ENCODE measurements at places on chromosomes 13 and 19. TPM values are rescaled to one million over a fixed set of nuclear protein-coding genes. Genes with fewer than 3 reads are reported as not detected.

GRCh38 chr13:24254146-24254841, 55.1 kb upstream of the C1QTNF9 start:
- H3K27ac ChIP-seq = peak overlapping the region; percentile 59
- H3K4me1 ChIP-seq = no peaks in the 10 kb centered on the region
- H3K27me3 ChIP-seq = no peaks in the 10 kb centered on the region
- no peak for DNase-seq

DNA sequence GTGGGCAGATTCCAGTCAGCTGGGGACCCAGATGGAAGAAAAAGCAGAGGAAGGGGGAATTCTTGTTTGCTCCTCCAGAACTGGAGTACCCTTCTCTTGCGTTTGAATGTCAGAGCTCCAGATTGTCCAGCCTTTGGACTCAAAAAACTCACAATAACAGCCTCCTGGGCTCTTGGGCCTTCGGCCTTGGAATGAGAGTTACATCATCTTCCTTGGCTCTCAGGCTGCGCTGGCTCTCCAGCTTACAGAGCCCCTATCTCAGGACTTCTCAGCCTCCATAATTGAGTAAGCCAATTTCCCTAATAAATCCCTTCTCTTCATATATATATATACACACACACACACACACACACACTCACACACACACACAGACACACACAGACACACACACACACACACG, 1215.7 kb upstream of the SLC10A2 start:
- no peaks in the 10 kb centered on the region for H3K27me3 ChIP-seq
- H3K4me1 ChIP-seq = no peaks in the 10 kb centered on the region
- no peaks in the 10 kb centered on the region for H3K36me3 ChIP-seq
- H3K27ac ChIP-seq = no peak overlapping the region

- H3K36me3 ChIP-seq = no peaks in the 10 kb centered on the region
- H3K4me3 ChIP-seq = no peak overlapping the region
- no peaks in the 10 kb centered on the region for H3K27me3 ChIP-seq
- no peak for DNase-seq
Observed at GRCh38 chr13:63288576-63288975, 1872.9 kb upstream of the PCDH20 start.

DNA sequence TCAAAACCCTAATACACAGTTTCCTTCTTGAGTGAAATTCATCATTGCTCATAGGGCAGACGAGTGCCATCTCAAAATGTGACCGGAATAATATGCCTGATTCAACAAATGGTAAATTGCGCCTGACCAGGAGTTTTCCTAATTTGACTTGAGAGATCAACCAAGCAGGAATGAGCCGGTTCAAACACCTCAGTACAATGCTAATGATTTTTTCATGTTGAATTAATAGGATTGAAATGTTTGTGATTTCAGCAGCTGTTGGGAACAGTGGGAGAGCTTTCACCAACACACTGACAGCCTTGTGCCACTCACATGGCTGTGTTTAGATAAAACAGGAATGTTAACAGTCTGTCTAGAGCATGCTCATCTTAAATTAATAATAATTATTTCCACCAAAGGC, 484.8 kb downstream of the PCDH9 start:
- DNase-seq = no peak
- no peaks in the 10 kb centered on the region for H3K36me3 ChIP-seq
- H3K4me1 ChIP-seq = no peaks in the 10 kb centered on the region
- H3K27ac ChIP-seq = no peak overlapping the region

DNA sequence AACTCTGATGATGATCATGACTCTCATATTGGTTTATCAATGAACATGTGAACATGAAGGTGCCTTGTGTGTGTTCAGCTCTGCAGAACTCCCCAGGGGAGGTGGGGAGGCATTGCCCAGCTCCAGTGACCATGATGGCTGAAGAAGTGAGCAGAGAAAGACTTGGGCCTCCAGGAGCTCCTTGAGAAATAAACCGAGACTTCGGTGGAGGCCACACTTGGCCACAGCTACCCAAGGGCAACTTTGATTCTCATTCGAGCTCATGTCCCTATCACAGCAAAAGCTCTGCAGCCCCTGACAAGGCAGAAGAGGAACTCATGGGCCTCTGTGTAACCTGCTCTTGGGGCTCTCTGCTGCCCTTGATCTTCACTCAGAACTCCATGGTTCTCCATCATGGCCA, 44.1 kb upstream of the ZNF536 start:
- DNase-seq = no peak
- no peak overlapping the region for H3K4me3 ChIP-seq
- no peaks in the 10 kb centered on the region for H3K36me3 ChIP-seq
- no peak overlapping the region for H3K27ac ChIP-seq

- peak overlapping the region; percentile 62 for H3K27ac ChIP-seq
- H3K4me1 ChIP-seq = peaks cover 6% of the 10 kb centered on the region
- DNase-seq = peak; percentile 83
- H3K4me3 ChIP-seq = peak overlapping the region; percentile 85
Observed at GRCh38 chr13:113393563-113394338, 29.8 kb upstream of the GRTP1 start.

- no peaks in the 10 kb centered on the region for H3K36me3 ChIP-seq
- no peaks in the 10 kb centered on the region for H3K4me1 ChIP-seq
- no peaks in the 10 kb centered on the region for H3K27me3 ChIP-seq
- no peak for DNase-seq
- no peak overlapping the region for H3K27ac ChIP-seq
- H3K4me3 ChIP-seq = no peak overlapping the region
Observed at GRCh38 chr13:72004784-72005374, 137.9 kb upstream of the DACH1 start.

GRCh38 chr13:95304453-95304852, 3.2 kb upstream of the ABCC4 start:
- no peaks in the 10 kb centered on the region for H3K36me3 ChIP-seq
- H3K27ac ChIP-seq = no peak overlapping the region
- H3K4me3 ChIP-seq = no peak overlapping the region
- H3K4me1 ChIP-seq = peaks cover 13% of the 10 kb centered on the region
- DNase-seq = no peak

- H3K4me1 ChIP-seq = peaks cover 74% of the 10 kb centered on the region
- H3K27ac ChIP-seq = peak overlapping the region; percentile 1
- peak overlapping the region; percentile 16 for H3K4me3 ChIP-seq
Observed at GRCh38 chr13:109781384-109782065, 4.9 kb downstream of the IRS2 start.

DNA sequence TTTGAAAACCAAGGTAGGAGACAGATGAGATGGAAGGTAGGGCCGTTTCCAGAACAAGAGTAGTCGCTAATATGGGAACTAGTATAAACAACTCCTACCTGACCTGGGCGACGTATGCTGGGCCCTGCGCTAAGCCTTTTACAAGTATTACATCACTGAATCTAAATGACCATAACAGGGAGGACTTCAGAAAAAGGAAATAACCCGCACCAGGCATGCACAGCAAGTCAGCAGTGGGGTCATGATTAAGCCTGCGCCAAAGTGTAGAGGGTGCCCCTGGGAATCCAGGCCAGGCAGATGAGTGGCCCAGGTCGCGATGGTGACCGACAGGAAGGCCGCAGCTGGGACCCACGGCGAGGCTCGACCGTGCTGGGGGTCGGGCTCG, 613 bp downstream of the ATP13A1 start:
- H3K27me3 ChIP-seq = no peaks in the 10 kb centered on the region
- H3K4me3 ChIP-seq = peak overlapping the region; percentile 34
- peak overlapping the region; percentile 90 for H3K27ac ChIP-seq

DNA sequence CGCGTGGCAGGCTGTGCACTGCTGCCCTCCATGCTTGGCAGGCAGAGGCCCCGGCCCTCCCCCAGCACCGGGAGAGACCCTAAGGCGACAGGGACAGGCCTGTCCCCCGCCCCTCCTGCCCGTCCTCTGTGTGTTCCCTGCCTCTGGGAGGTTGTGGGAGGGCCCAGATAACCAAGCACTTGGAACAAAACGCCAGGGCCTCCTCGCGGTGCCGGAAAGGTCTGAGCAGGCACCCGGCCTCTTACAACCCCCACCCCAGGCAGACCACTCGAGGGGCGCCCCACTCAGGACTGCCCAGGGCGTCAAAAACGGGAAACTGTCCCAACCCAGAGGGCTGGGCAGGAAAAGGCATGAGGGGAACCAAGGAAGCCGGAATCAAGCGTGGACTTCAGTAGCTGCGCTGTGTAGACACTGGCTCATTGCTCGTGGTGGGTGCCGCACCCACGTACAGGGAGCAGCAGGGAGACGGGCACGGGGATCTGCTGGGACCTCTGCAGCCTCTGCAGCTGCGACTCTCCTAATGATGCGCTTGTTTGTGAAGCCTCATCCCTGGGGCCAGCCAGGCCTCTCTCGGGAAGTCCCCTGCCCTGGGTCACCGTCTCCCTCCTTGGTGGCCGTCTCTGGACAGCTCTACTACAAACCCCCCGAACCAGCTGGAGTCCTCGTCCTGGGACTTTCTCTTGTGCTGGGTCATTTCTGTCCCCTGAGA, 20.0 kb downstream of the GNA11 start:
- H3K27me3 ChIP-seq = no peaks in the 10 kb centered on the region
- no peak for DNase-seq
- H3K27ac ChIP-seq = no peak overlapping the region
- H3K4me3 ChIP-seq = no peak overlapping the region
- H3K36me3 ChIP-seq = no peaks in the 10 kb centered on the region

- no peaks in the 10 kb centered on the region for H3K36me3 ChIP-seq
- no peak for DNase-seq
- H3K27me3 ChIP-seq = no peaks in the 10 kb centered on the region
- H3K4me1 ChIP-seq = peaks cover 19% of the 10 kb centered on the region
Observed at GRCh38 chr19:16296713-16297112, 27.9 kb upstream of the KLF2 start.

GRCh38 chr13:21420706-21421105, 38.4 kb downstream of the ZDHHC20 start:
- no peak for DNase-seq
- no peak overlapping the region for H3K27ac ChIP-seq
- no peaks in the 10 kb centered on the region for H3K27me3 ChIP-seq
- H3K4me3 ChIP-seq = no peak overlapping the region

DNA sequence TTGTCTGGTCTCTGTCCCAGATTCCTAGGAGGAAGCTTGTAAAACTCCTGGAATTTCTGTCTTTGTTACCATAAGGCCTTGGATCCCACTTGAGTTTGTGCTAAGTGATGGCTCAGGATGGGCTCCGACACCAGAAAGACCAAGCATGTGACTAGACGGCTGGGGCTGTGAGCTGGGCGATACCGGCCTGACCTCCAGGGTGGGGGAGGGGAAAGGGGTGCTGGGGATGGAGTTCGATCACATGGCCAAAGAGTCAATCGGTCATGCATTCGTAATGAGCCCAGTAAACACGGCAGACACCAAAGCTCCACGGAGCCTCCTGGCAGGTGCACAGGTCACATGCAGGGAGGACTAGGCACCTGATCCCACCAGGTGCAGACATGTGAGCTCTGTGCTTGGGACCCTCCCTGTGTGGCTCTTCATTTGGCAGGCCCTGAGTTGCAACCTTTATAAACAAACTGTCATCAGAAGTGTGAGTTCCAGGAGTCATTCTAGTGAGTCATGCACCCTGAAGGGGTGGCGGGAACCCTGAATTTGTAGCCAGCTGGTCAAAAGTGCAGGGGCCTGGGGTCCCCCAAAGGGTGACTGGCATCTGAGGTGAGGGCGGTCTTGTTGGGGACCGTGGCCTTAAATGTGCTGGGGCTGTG, 27.1 kb downstream of the ELAVL1 start:
- no peak for DNase-seq
- no peaks in the 10 kb centered on the region for H3K4me1 ChIP-seq
- peaks cover 14% of the 10 kb centered on the region for H3K36me3 ChIP-seq

GRCh38 chr13:80249516-80250212, 91.3 kb downstream of the SPRY2 start:
- H3K4me3 ChIP-seq = no peak overlapping the region
- H3K27me3 ChIP-seq = no peaks in the 10 kb centered on the region
- no peak for DNase-seq
- no peaks in the 10 kb centered on the region for H3K36me3 ChIP-seq
- no peaks in the 10 kb centered on the region for H3K4me1 ChIP-seq

DNA sequence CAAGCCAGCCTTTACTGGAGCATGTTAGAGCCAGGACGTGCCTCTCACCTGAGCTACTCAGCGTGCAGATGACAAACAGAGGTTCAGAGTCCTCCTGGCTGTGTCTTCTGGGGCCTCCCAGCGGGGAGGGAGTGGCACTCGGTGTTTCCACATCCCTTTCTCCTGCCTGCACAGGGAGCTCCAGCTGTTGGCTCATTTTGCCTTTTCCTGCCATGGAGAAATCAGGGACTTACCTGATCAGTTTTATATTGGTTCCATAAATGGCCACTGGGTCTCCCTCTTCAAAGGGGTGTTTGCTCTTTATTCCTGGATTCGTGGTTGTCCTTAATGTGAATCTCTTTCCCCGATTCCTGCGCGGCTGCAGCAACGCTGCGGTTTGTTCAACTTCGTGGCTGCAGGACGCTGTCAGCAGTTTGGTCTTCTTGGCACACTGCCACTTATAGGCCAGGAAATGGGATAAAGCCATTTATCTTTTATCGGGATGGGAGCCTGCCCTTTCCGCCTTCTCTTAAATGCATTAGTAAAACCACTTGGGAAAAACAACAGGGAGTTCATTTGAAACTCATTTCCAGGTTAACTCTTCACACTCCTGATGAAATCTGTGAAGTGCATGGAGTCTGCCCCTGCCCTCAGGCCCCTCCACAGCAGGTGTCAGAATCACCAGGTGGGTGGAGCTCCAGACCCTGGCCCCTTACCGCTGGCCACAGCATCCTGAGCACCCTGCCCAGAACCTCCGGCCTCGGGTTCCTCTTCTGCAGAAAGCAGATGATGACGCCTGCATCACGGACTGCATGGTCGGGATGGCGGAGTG, 39.8 kb upstream of the MCF2L start:
- peaks cover 27% of the 10 kb centered on the region for H3K4me1 ChIP-seq
- DNase-seq = peak; percentile 66
- no peak overlapping the region for H3K4me3 ChIP-seq
- H3K27ac ChIP-seq = no peak overlapping the region
- no peaks in the 10 kb centered on the region for H3K36me3 ChIP-seq

- DNase-seq = no peak
- H3K4me1 ChIP-seq = peaks cover 13% of the 10 kb centered on the region
- H3K4me3 ChIP-seq = peak overlapping the region; percentile 47
- peaks cover 69% of the 10 kb centered on the region for H3K27me3 ChIP-seq
- no peaks in the 10 kb centered on the region for H3K36me3 ChIP-seq
Observed at GRCh38 chr19:15196360-15197005, 4.3 kb downstream of the NOTCH3 start.

RPL13A gene
- total RNA-seq = 1,219 TPM

KLK3 gene
- 2.9 TPM for total RNA-seq

SBK2 gene
- not detected for total RNA-seq

KIR2DL1 gene
- not detected for total RNA-seq

INSR gene
- 178 TPM for total RNA-seq

PDE4C gene
- 11.7 TPM for total RNA-seq

ZNF836 gene
- total RNA-seq = 17.8 TPM

KLK8 gene
- total RNA-seq = not detected

LNX2 gene
- total RNA-seq = 14.2 TPM

TINCR gene
- total RNA-seq = 45.3 TPM
